ENCODE measurements at places on chromosomes 2 and 18.

GRCh38 chr2:141386168-141386567, 744.6 kb downstream of the LRP1B start:
- no peak for DNase-seq

GRCh38 chr2:181528441-181528840, 71.3 kb downstream of the ITGA4 start:
- DNase-seq = no peak

DNA sequence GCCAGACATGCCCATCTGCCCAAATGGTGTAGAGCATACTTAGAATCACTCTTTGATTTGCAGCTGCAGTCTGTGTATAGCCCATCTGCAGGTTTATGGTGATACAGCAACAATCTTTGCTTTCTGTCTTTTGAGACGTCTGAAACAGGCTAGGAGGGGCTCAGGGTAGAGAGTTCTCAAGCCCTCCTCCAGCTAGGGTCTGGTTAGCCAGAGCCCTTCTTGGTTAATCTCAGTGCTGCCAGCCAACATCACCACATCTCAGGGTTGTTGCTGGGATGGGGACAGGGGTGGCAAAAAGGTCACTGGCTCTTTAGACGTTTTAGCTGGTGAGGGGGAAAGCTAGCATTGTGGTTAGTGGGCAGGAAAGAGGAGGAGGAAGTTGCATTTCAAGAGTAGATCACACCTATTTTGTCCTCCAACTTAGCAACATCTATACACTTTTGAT, 136.6 kb upstream of the ACAA2 start:
- DNase-seq = no peak

DNA sequence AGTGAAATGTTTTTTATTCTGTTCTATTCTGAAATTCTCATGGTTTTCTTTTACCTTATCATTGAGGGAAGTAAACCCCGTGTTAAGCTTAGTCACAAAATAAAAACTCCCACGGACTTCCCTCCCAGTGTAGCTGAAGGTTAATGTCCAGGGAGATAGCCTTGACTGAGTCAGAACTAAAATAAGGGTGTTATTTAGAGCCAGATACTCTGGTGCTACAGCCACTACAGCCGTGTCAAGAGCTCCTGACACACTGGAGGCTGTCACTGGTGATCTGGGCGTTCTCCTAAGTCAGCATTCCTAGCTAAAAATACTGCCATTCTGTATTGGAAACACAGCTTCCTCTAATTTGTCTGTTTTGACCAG, 82.0 kb upstream of the RANBP2 start:
- no peak for DNase-seq

- DNase-seq = no peak
These were observed 32.9 kb upstream of the LYPD6B start for GRCh38 chr2:149005471-149006077.

DNA sequence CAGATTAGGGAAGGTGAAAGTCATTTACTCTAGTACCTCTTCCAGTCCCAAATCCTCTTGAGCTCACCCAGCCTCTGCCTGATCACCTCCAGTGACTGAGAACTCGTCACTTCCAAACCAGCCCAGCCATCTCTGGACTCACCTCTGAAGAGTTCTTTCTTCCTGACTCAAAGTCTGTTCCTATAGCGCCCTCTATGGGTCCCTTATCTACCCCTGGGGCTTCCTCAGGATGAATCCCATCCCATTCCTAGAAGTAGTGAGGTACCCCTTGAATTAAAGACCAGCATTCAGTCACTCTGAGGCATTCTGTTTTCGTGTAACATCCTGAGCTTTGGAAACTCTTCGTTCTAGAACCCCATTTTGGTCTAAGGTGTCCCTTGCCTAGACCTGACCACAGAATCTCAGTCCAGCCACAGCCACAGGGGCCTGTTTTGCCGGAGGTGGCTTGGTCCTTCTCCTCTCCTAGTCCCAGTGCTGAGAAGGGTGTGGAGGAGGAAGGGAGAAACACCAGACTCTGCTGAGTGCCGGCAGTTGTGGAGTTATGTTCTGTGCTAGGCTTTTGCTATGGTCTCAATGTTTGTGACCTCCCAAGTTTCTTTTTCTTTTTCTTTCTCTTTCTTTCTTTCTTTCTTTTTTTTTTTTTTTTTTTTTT, 32.7 kb downstream of the SIX3 start:
- no peak for DNase-seq

GRCh38 chr2:46563186-46563585, 83.8 kb downstream of the TMEM247 start:
- DNase-seq = no peak

- no peak for DNase-seq
These were observed 44.8 kb downstream of the ADCY3 start for GRCh38 chr2:24875272-24875671.

DNA sequence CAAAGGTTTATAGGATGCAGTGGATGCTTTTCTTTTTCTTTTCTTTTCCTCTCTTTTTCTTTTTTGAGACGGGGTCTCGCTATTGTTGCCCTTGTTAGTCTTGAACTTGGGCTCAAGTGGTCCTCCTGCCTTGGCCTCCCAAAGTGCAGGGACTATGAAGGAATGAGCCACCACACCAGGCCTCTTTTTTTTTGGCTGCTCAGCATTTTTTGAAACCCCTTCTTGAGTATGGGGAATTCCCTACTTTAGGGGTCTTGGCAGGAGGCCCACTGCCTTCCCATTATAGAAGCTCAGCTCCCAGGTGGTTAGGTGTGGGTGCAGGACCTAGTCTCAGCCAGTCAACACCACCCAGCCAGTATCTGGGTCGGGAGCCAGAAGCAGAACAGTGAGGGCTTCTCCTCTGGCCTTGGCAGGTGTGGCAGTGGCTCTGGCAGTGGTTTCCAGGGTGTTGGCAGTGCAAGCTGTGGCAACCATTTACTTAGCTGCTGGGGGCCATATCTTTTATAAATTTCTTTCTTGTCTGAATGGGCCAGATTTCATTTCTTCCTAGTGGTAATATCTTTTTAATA, 51.4 kb upstream of the ACYP2 start:
- no peak for DNase-seq

Measured in breast epithelium (tissue), 4 donors.